Ovary (tissue), 10 donors: ENCODE measurements at places on chromosomes 12 and 14. TPM values are rescaled to one million over a fixed set of nuclear protein-coding genes. Genes with fewer than 3 reads are reported as not detected.

DNA sequence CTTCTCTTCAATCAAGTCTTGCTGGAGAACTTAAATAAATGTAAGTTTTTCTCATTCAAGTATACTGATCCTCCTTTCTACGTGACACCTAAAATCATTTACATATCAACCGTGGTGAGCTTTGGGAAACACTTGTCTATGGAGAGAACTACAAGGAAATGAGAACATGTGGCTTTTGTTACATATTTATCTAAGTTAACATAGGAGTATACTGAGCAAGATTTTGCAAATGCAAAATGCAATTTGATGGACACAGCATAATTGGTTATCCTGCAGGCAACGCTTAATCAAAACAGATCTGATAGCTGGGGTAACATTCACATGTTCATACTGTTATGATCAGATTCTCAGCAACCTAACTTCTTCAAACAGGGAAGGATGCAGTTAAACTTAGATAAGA is 376.3 kb downstream of the TMEM132D start:
- H3K27me3 ChIP-seq = no peaks in the 10 kb centered on the region
- no peak overlapping the region for H3K4me3 ChIP-seq
- no peak overlapping the region for H3K27ac ChIP-seq
- H3K36me3 ChIP-seq = no peaks in the 10 kb centered on the region
- no peak for DNase-seq

GRCh38 chr12:129901254-129901653 is 2.6 kb downstream of the TMEM132D start:
- no peaks in the 10 kb centered on the region for H3K4me1 ChIP-seq
- no peaks in the 10 kb centered on the region for H3K36me3 ChIP-seq
- no peaks in the 10 kb centered on the region for H3K27me3 ChIP-seq
- no peak for DNase-seq
- H3K4me3 ChIP-seq = no peak overlapping the region
- H3K27ac ChIP-seq = no peak overlapping the region

GRCh38 chr14:79708426-79709388 is 502.6 kb downstream of the DIO2 start:
- no peak overlapping the region for H3K4me3 ChIP-seq
- no peaks in the 10 kb centered on the region for H3K36me3 ChIP-seq
- H3K27me3 ChIP-seq = no peaks in the 10 kb centered on the region
- no peak overlapping the region for H3K27ac ChIP-seq

GRCh38 chr14:104143521-104144452 is 5.4 kb downstream of the KIF26A start:
- H3K27me3 ChIP-seq = no peaks in the 10 kb centered on the region
- DNase-seq = no peak
- no peaks in the 10 kb centered on the region for H3K36me3 ChIP-seq

DNA sequence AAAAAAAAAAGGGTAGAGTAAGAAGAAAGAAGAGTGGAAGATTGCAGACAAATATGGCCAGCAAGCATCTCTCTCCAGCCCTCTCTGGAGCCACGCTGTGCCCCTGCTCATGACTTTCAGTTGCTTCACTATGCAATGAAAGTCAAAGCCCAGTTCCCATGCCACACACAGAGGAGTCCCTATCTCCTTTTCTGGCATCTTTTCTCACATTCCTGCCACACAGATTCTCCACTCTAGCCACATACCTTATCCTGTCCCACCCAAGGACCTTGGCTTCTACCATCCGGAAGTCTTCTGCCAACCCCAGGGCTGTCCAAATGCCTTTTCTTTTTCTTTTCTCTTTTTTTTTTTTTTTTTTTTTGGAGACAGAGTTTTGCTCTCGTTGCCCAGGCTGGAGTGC is 39.3 kb upstream of the CAPRIN2 start:
- no peak for DNase-seq
- no peaks in the 10 kb centered on the region for H3K36me3 ChIP-seq
- H3K4me1 ChIP-seq = no peaks in the 10 kb centered on the region
- H3K4me3 ChIP-seq = no peak overlapping the region
- no peak overlapping the region for H3K27ac ChIP-seq

- H3K27ac ChIP-seq = no peak overlapping the region
- no peaks in the 10 kb centered on the region for H3K36me3 ChIP-seq
- no peaks in the 10 kb centered on the region for H3K4me1 ChIP-seq
Observed at GRCh38 chr14:30283822-30284446, 275.0 kb upstream of the G2E3 start.

- DNase-seq = no peak
- H3K27ac ChIP-seq = no peak overlapping the region
- no peak overlapping the region for H3K4me3 ChIP-seq
- no peaks in the 10 kb centered on the region for H3K27me3 ChIP-seq
Observed at GRCh38 chr12:64782191-64782876, 23.1 kb upstream of the GNS start.

ACVRL1 gene
- 9.4 TPM for total RNA-seq
